ENCODE measurements at places on chromosomes 6 and 20. TPM values are rescaled to one million over a fixed set of nuclear protein-coding genes. Genes with fewer than 3 reads are reported as not detected.

Gene BTN1A1
- not detected for total RNA-seq

DNA sequence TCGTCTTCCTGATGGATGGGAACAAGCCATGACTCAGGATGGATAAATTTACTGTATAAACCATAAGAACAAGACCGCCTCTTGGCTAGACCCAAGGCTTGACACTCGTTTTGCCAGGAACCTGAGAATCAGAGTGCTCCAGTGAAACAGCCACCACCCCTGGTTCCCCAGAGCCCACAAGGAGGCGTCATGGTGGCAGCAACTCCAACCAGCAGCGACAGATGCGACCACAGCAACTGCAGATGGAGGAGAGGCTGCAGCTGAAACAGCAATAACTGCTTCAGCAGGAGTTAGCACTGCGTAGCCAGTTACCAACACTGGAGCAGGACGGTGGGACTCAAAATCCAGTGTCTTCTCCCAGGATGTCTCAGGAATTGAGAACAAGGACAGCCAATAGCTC is 100.9 kb upstream of the SAMD5 start:
- DNase-seq = no peak

DNA sequence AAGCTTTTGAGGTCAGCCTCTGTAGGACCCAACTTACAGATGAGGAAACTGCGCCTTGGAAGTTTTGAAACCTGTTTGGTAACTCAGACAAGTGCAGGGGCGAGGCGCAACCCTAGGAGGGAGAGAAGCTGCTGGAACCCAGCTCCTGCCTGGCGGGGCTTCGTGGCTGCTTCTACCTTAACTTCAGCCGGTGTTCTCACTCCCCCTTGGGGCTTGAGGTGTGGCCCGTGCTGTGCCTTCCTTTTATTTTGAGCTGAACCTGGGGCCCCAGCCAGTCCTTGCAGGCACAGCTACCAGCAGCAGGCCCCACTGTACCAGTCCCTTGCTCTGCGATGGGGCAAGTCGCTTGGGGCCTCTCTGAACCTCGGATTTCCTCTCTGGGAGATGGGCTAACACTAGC is 12.0 kb downstream of the RBM38 start:
- DNase-seq = no peak

Gene C20orf141
- total RNA-seq = not detected

Gene SH3BGRL2
- total RNA-seq = 19.5 TPM

Gene WFDC5
- 5.2 TPM for total RNA-seq

Data from skin of body (tissue), 3 donors.